ENCODE measurements at places on chromosomes 2 and 18. TPM values are rescaled to one million over a fixed set of nuclear protein-coding genes. Genes with fewer than 3 reads are reported as not detected.

ARHGAP25 gene
- 0.26 TPM for total RNA-seq

FOXD4L1 gene
- total RNA-seq = not detected

ZNF516 gene
- total RNA-seq = 15.1 TPM

- DNase-seq = no peak
Observed at GRCh38 chr18:9221040-9221439, 84.5 kb downstream of the ANKRD12 start.

DNA sequence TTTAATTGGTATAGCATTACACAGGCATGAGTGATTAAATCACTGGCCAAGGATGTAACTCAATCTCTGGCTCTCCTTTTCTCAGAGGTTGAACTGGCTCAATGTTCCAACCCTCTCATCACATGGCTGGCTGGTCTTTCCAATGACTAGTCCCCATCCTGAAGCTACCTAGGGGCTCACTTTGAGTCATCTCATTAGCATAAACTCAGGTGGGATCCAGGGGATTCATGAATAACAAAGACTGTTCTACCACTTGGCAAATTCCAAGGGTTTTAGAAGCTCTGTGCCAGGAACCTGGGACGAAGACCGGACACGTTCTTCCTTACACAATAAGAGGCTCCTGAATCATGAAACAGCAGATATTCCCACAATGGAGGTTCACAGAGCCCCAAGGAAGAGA is 145.0 kb upstream of the SPATS2L start:
- DNase-seq = no peak

DNA sequence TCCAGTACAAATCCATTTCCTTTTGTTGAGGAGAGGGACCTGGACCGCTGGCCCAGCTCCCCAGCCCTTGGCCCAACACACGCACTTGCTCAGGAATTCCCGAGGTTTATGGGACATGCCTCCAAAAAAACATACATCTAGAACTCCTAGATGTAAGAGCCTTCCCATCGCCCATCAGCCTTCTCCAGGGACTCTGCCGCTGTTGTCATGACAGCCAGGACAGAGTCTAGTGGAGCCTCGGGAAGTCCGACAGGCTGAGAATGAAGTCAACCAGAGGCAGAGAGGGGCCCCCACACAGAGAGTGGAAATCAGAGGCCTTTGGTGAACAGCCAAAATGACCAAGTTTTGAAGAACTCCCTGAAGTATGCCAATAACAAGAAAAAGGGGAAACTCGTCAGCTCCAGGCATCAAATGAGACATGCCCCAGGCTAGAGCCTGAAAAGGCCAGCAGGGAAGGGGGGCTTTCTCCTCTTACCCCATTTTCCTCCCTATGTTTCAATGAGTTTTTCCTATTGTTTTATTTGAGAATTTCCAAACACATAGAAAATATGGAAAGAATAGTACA is 43.2 kb upstream of the CAB39 start:
- DNase-seq = no peak

GRCh38 chr2:45993476-45993991 is 303.7 kb upstream of the EPAS1 start:
- peak; percentile 84 for DNase-seq

DNA sequence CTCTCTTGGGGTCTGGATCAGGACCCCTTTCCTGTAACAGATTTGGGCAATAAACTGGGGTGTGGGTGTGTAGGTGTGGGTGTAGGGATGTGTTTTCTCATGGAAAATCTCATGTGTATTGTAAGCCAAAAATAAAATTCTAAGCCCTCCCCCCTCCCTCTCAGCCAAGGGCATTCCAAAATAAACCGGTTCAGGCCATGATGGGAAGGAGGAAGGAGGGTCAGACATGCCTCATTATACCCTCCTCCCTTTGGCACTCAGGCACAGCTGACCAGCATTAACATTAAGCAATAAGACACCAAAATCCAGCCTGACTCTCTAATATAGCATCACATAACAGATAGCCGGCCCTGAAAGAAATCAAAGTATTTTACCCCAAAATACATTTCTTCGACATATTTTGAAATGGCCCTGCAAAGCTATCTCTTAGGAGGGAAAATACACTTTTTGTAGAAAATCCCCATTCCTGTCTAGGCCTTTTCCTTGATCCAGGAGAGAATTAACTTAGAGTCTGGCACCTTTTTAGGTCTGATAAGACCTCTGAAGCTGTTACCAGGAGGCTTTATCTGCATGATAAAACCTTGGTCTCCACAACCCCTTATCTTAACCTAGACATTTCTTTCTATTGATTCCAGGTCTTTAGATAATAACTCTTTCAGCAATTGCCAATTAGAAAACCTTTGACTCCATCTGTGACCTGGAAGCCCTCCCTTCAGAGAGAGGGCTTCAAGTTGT is 128.7 kb upstream of the COL5A2 start:
- DNase-seq = no peak

DNA sequence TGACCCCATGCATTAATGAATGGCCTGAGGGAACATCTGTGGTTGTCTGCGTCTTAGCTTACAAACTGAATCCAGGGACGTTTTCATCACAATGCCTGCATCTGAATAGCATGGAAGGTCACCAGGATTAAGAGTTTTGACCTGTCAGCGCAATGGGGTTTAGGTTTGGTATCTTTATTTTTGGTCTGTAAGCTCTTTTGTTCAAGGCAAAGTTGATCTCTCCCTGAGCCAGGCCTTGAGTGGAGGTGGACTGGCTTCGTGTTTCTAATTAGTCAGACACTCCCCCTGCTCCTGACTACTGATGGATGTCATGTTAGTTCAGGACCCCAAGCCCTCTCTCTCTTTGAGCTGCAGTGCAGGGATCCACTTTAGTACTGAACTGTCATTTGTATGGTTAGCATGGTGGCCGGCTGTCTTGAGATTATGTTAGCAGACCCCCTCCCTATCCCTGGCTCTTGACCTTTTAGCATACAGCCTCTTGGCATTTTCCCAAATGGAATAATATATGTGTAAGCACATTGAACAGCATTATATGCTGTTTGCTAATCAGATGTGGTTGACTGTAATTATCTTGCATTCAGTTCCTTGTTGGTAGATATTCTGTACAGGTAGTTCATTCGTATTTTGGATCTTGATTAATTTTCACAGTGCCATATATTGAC is 59.2 kb downstream of the LYPD6 start:
- no peak for DNase-seq

- DNase-seq = no peak
Observed at GRCh38 chr18:24535527-24536295, 75.3 kb downstream of the HRH4 start.

- no peak for DNase-seq
Observed at GRCh38 chr2:84631985-84632384, 115.7 kb downstream of the DNAH6 start.

- DNase-seq = no peak
Observed at GRCh38 chr2:105517814-105518705, 119.2 kb upstream of the FHL2 start.

DNA sequence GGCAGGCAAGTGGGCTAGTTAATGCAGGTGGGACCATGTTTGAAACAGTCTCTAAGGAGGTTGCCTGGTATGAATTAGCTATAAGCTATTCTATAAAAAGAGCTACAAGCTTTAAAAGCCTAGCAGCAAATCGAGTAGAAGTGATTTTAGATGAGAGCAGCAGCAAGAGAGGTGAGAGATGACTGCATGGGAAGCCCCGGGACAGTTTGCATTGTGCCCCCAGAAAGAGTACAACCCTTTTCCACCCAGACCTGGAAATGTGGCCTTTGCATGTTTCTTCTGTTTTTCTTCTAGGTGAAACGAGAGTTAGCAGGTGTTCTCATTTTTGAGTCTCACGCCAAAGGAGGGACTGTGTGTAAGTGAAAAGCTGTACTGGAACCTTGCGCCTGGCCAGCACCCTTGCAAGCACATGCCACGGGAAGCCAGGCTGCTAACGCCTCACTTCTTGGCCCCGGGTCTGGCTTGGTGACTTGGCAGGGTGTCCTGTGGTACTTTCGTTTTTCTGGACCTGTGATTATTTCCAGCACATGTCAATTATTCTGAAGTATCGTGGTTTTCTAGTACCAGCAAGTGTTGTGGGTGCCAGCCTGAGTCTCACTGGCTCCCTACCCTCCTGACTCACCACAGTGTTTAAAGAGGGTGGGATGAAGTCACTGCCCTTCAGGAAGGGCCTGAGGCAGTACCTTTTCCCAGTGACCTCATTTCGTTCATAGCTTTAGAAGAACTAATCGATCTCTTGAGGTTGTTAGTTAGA is 90.3 kb upstream of the MAP3K20 start:
- DNase-seq = peak; percentile 54

DNA sequence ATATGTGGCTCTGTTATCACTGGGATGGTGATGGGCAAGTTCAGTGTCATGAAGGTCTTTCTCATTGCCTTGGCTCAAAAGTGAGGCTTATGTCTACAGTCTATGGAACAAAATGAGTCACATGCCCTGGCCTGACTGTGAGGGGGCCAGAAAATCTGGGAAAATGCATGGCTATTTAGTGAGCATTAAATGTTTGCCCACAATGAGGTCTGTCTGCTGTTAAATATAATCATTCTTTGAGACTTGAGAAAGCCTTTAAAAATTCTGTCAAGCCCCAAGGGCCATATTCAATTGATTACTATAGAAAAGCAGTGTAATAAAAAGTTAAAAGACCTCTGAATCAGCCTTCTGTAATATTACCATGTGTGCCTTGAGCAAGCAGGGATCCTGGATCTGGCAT is 5.5 kb upstream of the RNF144A start:
- peak; percentile 70 for DNase-seq
